ENCODE measurements at places on chromosomes 2 and 18.

DNA sequence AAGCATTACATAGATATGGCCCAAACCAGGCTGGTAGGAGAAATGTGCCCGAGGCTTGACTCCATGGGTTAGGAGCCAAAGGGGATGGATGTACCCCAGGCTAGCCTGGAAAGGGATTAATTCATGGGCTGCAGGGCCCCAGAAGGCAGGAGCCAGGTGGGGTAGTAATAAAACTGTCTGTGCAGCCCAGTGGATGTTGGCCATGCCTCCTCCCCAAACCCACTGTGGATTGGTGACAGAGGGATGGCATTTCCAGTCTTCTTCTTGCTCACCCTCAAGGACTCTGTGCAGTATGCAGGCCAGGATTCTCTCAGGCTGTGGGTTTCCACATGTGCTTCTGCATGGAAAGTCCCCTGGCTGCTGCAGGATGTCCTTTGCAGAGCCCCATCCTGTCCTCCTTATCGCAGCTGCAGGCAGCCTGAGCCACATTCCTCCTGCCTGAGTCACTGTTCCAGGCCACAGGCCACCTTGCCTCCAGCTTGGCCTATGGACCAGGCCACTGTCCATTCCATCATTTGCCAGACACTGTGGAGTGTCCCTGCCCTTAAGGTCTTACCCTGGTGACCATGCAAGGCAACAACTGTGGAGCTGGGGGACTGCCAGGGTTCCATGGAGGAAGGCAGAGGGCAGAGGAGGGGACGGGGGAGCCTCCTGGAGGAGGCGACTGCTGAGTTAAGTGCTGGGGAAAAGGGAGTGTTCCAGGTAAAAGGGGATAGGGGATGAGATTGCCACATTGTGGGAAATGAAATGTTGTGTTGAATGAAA is 38.9 kb downstream of the INO80C start:
- DNase-seq = no peak

- DNase-seq = no peak
These were observed 93.9 kb downstream of the ASXL2 start for GRCh38 chr2:25784404-25784803.

GRCh38 chr18:26134107-26134506 is 438 bp downstream of the PSMA8 start:
- DNase-seq = no peak

GRCh38 chr18:47831351-47831750 is 99.1 kb downstream of the SMAD2 start:
- no peak for DNase-seq

Data from memory B cell (primary cell).